Left kidney (tissue), 8 donors: ENCODE measurements at places on chromosomes 1 and 21.

DNA sequence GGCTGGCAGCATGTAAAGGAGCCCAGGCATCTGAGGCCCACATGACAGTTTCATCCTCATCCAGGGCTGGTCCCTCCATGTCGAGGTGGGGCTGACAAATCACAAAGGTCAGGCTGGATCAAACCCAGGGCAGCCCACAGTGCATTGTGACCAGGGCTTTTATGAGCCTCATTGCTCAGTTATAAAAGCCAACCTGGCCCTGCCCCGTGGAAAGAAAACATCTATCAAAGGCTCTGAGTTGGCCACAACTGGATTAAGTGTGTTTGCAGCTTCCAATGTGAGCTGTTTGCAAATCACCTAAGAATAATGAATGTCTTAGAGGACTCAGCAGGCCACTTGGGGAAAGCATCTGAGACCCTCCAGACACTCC, 45.4 kb downstream of the GRHL3 start:
- no peak for DNase-seq

GRCh38 chr21:45985471-45986315, 4.1 kb downstream of the COL6A1 start:
- DNase-seq = no peak

- DNase-seq = no peak
These were observed 3.2 kb upstream of the MAP1LC3C start for GRCh38 chr1:242002072-242002471.

GRCh38 chr1:201383647-201384405, 6.3 kb upstream of the TNNT2 start:
- no peak for DNase-seq

DNA sequence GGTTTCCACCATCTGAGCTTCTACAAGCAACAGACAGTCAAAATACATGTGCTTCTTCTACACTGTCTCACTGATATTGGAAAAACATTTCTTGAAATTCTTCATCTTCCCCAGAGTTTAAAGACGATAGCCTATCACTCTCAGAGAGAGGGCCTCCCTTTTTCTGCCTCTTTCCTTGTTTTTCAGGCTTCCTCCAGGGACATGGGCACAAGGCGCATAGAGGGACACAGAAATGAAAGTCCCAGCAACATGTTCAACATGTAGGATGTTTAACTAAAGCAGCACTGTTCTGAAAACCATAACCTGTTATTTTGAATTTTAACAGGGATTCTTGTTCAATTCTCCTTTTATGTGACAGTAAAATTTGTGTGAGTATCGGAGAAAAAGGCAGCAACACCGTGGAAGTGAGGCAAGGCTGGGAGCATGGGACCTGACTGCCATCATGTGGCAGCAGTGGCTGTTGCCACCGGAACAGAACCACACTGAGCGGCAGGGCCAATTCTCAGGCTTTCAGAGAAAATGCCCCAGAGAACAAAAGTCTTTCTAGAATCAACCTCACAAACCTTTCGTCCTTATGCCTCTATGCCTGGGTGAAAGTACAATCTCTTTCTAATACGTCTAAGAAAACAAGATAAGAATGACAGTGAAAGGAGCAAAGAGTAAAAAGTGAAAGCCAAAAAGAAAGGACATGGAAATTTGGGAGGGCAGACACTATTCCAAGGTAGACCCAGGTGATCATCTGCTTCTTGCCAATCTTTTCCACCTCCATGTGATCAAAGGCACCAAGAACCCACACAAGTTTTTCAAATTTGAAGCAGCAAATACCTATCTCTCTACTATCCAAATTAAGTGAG, 54.5 kb downstream of the PCNX2 start:
- DNase-seq = peak; percentile 66

DNA sequence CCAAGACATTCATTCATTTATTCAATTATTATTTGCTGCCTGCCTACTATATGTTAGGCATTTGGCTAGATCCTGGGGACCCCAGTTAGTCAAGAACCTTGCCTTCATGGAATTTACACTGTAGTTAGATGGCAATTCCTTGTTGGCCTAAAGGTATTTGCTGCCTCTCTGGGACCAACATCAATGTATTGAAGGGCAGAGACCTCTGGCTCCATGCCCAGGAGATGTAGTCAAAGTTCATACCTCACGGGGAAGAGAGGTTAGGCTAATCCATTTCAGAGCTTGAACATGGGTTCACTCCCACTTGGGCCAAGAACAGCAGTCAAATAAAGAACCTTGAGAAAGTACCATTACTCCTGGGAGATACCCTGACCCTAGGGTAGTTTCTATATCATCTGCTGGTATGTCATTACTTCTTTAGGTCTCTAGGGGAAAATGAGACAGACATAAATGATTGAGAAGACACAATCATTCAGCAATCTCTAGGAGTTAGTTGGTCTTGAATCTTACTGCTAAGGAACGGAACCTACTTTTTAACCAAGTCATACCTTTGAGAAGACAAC, 32.0 kb downstream of the SORT1 start:
- no peak for DNase-seq

GRCh38 chr1:153880024-153880423, 42.7 kb downstream of the GATAD2B start:
- DNase-seq = no peak

- no peak for DNase-seq
These were observed 1.3 kb downstream of the FCGR2A start for GRCh38 chr1:161506336-161507223.

GRCh38 chr1:63593303-63593885, at the start of gene PGM1:
Gene PGM1, plus strand, starts transcription at chr1:63593411. Its CDS starts 78 bp downstream, at chr1:63593489.
- DNase-seq = peak; percentile 71

- DNase-seq = no peak
These were observed 95.9 kb downstream of the PTPRU start for GRCh38 chr1:29332204-29332603.

GRCh38 chr1:8663915-8664329, 153.5 kb downstream of the RERE start:
- DNase-seq = no peak

DNA sequence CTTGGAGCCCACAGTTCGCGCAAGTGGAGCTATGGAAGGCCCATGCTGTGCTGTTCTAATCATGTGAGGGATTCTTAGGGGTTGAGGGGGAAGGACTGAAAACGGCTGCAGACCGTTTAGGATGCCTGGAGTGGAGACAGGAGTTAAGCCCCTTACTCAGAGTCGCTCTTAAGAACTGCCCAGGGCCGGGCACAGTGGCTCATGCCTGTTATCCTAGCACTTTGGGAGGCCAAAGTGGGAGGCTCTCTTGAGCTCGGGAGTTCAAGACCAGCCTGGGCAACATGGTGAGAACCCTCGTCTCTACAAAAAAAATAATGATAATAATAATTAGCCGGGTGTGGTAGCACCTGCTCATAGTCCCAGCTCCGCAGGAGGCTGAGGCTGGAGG, 1.1 kb downstream of the ZNF672 start:
- no peak for DNase-seq

DNA sequence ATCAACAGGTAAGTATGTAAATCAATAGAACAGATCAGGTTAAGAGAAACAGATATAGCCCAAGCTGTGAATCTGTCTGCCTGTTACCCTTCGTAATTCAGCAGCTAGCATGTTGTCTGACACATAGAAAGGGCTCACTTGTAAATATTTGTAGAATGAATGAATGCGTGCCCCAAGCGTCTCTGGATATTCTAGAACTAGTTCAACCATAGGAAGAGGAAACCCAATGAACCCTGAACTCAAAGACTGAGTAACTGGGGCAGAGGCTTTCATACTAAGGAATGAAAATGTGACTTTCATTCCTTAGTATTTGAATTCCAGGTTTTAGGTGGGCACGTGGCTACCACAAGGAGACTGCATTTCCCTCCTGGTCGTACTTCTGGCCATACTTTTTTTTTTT, 60.1 kb upstream of the SMYD2 start:
- no peak for DNase-seq

DNA sequence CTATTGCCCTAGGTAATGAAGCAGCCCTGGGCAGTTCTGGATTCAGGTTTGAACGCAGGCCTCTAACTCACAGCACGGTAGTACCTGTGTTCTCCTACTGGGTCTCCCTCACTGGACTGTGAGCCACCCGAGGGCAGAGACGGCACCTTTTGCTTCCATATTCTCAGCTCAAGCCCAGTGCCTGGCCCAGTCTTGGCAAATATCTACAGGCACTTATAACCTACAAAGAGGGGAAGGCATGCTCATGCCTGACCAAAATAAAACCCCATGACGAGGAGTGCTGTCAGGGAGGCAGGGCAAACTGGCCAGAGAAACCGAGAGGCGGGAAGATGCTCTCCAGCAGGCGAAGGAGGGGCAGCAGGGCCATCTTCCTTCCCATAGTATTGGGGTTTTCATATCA, 91.1 kb downstream of the DDX20 start:
- DNase-seq = no peak

DNA sequence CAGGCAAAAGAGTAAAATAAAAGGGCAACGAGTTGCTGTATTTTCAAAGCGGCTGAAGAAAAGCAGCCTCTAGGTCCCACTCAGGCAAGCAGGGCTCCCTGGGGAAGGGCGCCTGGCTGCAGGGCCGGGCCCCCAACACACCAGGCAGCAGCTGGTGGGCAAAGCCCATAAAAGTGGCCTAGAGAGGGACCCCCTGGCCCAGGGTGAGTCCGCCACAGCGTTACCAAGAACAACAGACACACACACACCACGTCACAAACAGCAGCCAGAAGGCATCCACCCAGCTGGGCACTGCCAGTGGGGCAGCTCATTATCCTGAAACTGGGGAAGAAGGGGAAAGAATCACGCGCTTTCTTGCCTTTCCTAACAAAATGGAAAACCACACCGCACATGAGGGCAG, 4.7 kb downstream of the SUMO3 start:
- no peak for DNase-seq

DNA sequence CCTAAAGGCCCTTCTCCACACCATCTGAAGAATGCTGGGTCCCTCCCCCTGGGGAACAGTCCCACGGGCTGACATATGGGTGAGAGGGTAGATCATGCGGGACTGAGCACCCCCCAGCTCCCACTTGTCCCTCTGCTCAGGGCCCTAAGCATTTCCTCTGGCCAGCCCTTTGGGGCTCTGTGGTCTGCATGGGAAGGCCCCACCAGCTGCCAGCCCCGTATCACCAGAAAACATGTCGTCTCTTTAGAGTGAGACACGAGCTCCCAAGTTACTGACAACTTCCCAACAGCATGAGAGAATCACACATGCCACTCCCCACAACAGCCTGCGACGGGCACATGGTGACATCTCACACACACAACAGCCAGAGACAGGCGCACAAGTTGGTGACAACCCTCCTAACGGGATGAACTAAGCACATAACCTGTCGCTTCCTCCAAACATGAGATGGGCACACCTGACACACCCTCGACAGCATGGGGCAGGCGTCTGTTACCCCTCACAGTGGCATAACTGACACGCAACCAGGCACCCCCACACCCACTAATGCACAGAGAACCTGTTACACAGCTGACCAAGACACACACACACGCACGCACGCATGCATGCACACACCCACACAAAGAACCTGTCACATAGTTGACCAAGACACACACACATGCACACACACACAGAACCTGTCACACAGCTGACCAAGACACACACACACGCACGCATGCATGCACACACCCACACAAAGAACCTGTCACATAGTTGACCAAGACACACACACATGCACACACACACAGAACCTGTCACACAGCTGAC, 41.2 kb downstream of the AHDC1 start:
- DNase-seq = no peak

- no peak for DNase-seq
These were observed 414.1 kb upstream of the ESRRG start for GRCh38 chr1:217137210-217137881.

DNA sequence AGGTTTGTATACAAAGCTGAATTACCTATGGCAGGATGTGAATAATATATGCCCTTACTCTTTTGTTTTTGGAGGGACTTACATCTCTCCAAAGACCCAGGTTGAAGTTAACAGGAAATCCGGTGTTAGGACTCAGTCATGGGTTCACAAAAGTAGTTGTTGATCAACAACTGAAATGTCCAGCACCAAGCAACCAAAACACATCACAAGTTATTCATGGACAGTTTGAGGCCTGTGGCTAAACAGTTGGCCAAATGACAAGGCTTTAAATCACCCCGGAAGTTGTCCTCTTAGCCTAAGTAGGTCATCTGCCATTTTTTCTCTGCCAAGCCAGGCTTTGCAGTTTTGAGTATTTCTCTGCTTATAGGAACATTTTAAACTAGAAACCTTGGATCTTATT, 89.9 kb downstream of the CD247 start:
- no peak for DNase-seq

DNA sequence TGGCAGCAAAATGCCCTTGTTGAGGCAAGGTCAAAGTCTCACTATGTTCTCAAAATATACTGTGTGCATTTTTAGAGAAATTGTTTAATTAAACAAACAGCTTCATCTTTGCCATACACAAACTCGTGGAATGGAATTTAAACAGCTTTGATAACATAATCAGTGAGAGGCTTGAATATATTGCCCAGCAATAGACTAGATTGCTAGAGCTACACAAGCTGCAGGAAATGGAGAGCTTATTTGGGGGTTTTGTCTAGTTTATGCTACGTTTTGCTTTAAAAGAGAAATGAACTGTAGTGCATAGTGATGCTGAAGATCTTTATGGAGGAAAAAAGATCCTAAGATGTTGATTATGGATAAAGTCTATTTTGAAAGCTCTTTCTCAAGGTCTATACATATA, 166.8 kb upstream of the HMCN1 start:
- no peak for DNase-seq

DNA sequence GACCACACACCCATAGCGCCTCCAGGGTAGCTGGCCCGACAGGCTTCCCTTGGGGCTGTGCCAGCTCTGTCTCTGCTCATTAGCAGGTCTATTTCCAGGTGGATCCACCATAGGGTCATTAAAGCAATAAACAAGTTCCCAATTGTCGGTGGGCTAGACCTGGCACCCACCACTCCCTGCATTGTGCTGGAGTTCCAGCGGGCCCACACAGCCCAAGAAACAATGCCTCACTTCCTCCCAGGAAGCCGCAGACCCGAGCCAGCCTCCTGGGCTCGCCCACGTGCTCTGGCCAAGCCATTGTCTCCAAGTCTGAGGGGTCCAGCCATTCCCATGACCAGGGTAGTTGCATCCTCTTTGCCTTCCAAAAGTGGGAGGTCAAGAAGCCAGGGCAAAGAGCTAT, 27.5 kb upstream of the SOX13 start:
- DNase-seq = no peak

GRCh38 chr1:36737767-36738166, 255.1 kb upstream of the CSF3R start:
- no peak for DNase-seq

GRCh38 chr1:198119906-198120305, 36.9 kb upstream of the NEK7 start:
- no peak for DNase-seq

GRCh38 chr1:183355797-183356196, 62.4 kb downstream of the NMNAT2 start:
- no peak for DNase-seq

DNA sequence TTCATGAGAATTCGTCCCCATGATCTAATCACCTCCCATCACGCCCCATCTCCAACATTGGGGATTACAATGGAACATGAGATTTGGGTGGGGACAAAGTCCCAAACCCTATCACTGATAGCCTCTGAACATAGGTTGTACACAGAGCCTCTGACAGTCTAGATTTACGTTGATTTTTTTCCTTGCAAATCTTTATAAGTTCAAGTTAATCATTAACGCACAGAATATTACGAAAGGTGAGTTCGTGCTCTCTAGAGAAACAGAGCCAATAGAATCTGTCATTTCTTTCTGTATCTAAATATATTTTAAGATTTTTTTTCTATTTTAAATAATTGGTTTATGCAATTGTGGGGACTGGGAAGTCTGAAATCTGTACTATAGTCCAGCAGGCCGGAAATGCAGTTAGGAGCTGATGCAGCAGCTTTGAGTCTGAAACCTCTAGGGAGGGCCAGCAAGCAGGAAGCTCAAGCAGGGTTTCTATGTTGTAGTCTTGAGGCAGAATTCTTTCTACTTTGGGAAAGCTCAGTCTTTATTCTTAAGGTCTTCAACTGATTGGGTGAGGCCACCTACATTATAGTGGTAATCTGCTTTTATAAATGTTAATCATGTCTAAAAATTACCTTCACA, 61.0 kb downstream of the SELENOF start:
- no peak for DNase-seq
